CD4-positive, alpha-beta T cell treated with Interleukin-4 for 1 hour (primary cell): ENCODE measurements at places on chromosomes 7 and 10.

- DNase-seq = no peak
Observed at GRCh38 chr10:1418031-1418550, 319.2 kb downstream of the ADARB2 start.

DNA sequence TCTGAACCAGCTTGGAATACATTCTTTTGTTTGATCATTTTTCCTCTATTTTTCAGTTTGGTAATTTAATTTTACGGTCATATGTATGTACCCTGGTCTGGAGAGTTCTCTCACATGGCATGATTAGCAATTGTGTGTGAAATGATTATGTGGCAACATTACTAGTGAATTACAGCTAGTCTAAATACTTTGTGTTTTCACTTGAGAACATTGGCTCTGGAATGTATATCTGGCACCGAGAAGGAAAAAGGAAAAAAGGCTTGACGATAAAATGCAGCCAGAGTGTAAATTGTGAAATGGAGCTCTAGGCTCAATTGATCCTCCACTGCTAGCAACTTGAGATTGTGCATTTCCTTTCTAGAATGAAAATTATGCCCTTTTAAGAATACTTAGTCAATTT, 397.2 kb downstream of the EXOC4 start:
- no peak for DNase-seq

DNA sequence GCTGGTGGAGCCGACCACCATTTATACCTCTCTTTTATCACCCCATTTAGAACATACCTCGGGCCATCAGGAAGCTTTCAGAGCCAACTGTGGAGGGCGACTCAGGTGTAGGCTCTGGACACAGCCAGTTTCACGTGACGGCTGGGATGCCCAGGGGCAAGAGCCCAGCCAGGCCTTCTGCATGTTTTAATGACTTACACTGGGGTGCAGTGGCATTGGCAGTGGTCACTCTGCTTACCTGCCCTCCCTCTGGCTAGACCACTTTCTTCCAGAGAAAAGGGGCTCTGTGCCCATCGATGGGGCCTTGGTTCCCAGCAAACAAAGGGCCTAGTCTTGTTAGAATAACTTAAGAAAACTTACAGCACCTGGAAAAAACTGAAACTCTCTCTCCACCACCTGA, 50.0 kb downstream of the PNLIPRP2 start:
- no peak for DNase-seq

DNA sequence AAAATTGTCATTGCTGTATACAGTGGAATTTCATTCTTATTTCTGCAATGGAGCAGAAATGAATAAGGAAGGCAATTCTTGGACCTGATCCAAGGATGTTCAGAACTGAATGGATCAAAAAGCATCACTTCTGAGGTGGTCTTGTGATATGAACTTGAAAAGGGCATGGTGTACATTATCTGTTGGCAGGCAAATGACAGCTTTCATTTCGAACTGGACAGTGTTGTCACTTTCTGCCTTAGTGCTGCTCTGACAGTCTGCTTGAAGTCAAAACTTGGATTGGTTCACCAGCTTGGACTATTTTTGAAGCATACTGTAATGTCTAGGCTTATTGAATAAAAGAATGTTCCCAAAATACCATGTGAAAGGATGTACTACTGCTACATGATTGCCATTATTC, 52.0 kb downstream of the VCL start:
- DNase-seq = no peak

DNA sequence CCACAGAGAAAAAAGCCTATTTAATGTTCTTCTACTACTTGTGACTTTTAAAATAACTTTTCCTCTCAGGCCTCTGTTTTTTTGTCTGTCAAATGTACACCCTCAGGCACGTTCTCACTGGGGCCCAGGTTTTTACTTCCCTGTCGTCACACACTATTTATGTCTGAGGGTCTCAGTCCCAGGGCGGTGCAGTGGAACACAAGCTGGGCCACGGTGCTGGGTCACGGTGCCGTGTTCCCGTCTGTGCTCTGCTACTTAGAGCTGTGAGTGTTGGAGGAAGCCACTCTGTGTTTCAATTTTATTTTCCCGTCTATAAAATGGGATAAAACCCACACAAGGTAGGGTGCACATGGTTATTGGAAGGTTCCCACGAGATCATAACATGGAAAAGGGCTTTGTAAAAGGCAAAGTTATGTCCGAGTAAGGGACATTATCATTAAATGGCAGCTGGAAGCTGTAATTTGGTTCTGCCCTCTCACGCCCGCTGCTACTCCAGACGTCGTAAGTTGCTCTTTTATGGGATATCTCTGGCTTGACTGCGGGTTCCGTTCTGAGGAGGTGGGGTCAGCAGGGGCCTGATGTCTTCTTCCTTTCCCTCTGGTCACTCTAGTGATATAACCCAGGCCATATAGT, 25.2 kb downstream of the ZNF775 start:
- no peak for DNase-seq

GRCh38 chr7:130123501-130123900, 53.2 kb downstream of the KLHDC10 start:
- no peak for DNase-seq

GRCh38 chr7:157273208-157274093, 63.4 kb upstream of the DNAJB6 start:
- DNase-seq = peak; percentile 62

- no peak for DNase-seq
Observed at GRCh38 chr10:17643339-17643754, 604 bp upstream of the STAM start.

DNA sequence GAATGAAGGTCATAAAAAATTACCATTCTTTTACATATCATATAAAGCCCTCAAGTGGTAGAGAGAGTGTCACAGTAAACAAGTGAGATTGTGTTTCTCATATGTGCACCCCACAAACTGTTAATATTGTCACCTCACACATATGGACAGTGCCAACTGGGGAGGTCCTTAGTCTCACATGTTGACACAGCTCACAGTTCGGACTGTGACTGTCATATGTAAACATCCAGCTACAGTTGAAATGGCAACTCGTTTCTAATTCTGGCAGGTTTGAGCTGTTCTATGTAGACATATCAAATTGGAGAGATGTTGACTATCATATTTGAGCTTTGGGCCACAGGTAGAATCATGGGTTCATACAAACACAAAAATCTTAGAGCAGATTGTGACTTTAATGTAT, 39.4 kb upstream of the ZNF107 start:
- DNase-seq = no peak

DNA sequence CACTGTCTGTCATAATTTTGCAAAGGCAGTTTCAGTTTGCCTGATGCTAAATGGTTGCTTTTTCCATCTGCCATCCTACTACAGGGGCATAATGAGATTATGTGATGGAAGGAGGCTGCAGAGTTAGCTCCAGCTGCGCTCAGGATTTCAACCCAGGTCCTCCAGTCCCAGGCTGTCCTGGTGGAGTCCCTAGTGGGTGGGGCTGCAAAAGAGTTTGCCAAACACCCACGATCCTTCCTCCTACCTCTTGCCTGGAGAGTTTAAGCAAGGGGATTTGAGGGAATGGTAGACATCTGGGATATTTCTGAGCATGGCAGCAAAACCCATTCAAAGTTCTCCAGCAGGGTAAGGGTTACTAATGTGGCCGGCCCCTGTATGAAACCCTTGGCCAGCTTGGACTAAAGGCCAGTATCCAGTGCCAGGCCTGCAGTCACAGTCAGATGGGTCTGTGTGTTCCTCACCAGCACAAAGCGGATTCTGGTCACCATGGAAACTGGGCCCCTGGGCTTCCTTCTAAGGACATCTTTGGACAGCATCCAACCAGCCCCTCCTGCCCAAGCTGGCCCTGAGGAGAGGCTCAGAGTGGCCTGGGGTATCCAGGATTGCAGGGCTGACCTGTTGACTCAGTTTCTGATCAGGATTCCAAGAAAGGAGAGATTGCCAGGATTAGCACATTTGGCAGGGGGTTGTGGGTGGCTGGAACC, 42.7 kb upstream of the CHST3 start:
- DNase-seq = no peak

DNA sequence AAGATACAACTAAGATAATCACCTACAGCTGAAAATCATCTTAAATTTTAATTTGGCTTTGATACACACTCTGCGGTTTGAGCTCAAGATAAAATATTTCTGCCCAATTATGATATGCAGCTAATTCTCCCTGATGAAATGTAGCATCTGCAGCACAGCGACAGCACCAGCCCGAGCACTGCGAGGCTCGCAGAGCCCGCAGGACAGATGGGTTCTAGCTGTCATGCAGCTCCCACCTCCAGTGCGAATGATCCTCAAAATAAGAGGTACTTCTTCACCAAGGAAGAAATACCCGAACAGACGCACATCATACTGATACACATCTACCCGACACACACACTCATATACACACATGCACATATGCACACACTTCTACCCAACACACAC, 457.6 kb downstream of the PTPRN2 start:
- DNase-seq = no peak

- DNase-seq = no peak
Observed at GRCh38 chr7:120951826-120952225, 1.2 kb downstream of the ING3 start.

DNA sequence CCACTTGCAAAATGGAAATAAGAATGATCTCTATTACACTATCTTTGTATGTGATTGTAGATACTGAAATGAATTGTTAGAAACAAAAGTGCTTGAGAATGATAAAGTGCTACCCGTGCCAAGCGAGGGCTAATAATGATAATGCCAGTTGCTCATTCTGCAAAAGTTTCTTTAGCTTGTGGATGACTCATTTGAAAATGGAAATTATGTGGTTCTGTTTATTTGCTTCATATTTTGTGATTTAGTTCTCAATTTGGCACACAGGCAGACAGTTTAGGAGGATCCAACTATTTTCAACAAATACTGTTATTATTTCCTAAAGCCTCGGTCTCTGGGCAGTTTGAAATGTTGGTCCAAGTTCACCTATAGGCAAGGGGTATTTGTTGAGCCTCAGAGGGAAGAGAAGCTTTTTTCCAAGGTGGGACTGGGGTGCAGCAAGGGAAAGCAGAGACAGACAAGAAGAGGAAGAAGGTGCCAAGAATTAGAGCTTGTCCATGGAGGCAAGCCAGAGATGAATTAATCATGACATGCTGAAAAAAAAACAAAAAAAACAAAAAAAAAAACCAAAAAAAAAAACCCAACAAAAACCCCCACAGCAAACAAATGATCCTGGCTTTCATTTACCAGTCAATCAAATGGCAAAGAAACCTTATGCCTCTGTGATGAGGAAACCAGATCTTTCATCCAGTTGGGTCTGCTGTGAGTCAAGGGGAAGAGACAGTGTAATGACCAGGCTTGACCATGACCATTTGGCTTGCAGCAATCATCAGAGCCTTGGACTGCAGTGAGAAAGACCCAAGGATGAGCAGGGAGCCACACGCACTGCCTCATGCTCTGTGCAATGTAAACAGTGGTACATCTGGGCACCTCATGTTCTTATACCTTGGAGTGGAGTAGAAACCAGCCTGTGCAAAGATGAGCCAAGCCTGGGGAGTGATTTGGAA, 285.0 kb upstream of the HABP2 start:
- DNase-seq = no peak

DNA sequence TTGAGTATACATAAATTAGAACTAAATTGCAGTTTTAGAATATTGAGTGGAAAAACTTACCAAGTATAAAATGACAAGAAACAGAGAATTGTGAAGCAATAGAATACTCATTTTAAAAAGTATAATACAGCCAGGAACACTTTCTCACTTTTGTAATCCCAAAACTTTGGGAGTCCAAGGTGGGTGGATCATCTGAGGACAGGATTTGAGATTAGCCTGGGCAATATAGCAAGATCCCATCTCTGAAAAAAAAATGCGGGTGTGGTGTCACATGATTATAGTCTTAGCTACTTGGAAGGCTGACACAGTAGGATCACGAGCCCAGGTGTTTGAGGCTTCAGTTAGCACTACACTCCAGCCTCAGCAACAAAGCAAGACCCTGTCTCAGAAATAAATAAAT, 440.9 kb upstream of the POT1 start:
- DNase-seq = no peak

GRCh38 chr10:79322616-79323543, 24.4 kb upstream of the PPIF start:
- peak; percentile 76 for DNase-seq

DNA sequence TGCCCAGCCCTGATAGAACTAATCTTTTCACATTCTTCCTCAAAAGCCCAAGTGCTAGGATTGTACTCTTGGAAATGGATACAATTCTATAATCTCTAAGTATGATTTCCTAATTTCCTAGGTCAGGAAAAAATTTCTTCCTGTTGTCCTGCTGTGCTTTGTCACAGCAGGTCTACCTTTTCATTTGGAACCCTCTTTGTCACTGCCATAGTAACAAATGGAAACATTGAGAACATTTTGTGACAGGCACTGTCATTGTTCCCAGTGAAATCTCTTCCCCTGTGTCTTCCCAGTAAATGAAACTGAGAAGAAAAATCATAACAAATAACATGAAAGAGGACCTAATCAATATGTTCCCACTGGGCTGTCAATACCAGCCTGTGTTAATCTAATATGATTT, 150.9 kb upstream of the KAT6B start:
- no peak for DNase-seq

- DNase-seq = no peak
Observed at GRCh38 chr7:132183781-132184380, 392.4 kb downstream of the PLXNA4 start.

GRCh38 chr7:22123139-22123538, 177.4 kb upstream of the CDCA7L start:
- no peak for DNase-seq

- DNase-seq = no peak
Observed at GRCh38 chr10:21015851-21016250, 118.7 kb upstream of the NEBL start.

GRCh38 chr10:126749015-126749655, 78.6 kb upstream of the C10orf90 start:
- DNase-seq = peak; percentile 13

DNA sequence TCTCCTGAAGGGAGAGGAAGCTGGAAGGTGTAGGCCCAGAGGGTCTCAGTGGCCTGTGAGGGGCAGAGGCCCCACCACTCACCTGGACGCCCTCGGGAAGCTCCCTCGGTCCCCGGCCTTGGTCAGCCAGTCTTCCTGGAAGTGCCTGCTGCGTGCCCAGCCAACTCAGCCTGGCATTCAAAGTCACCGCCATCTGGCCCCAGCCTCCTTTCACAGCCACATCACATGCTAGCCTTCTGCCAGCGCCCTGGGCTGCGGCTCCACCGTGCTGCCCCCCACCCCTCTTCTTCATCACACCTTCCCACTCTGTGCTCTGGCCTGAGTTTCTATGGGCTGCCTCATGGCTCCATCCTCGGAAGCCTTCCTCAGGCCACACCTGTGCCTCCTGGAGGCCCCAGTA, 98.0 kb downstream of the ZMIZ1 start:
- DNase-seq = no peak
